ENCODE measurements at places on chromosomes 3 and 15.

- no peak for DNase-seq
Observed at GRCh38 chr3:189158034-189158433, 13.7 kb upstream of the TPRG1 start.

DNA sequence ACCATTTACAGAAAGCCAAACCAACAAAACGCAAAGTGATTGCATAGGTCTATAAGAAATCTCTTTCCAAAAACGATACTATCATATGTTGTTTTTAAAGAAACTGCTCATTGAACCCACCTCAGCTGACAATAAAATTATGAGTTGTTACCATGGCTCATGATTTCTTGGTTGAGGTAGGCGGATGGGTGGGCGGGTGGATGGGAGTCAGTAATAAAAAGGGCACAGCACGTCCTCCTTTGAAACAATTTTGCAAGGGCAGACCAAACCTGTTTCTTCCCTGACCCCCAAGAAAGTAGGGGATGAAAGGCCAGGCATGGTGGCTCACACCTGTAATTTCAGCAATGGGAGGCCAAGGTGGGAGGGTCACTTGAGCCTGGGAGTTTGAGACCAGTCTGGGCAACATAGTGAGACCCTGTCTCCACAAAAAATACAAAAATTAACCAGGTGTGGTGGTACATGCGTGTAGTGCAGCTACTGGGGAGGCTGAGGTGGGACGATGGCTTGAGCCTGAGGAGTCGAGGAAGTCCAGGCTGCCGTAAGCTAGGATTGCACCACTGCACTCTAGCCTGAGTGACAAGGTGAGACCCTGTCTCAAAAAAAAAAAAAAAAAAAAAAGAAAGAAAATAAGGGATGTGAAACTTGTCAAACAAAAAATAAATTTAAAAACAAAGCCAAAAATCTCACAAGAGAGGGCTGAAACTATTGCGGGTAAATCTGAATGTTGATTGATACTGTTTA, 2.1 kb downstream of the ABHD10 start:
- DNase-seq = no peak

DNA sequence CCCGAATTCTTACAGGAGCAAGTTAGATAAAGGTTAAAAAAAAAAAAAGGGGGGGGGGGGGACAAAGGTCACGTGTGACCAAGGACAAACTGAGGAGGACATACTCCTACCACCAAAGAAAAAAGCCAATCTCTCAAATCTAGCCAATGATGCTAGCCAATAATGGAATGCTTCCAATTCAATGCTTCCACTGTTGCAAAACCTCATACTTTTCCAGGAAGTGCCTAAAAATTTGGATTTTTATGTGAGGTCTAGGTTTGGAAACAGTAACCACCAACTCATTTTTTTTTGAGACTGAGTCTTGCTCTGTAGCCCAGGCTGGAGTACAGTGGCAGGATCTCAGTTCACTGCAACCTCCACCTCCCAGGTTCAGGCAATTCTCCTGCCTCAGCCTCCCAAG, 11.4 kb downstream of the MSL2 start:
- DNase-seq = no peak

DNA sequence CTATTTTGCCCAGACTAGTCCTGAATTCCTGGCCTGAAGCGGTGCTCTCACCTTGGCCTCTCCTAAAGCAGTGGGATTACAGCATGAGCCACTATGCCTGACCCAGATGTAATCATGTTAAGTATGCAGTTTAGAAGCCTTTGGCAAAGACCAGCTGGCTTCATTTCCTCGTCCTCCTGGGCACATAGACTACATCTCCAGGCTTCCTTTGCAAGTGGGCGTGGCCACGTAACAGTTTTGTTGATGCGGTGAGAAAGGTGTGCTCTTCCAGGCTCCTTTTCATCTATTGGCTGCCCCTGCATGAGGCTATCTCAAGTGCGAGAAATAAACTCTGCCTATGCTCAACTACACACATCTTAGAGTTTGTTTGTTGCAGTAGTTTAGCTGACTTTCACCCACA, 13.0 kb downstream of the SV2B start:
- DNase-seq = no peak

DNA sequence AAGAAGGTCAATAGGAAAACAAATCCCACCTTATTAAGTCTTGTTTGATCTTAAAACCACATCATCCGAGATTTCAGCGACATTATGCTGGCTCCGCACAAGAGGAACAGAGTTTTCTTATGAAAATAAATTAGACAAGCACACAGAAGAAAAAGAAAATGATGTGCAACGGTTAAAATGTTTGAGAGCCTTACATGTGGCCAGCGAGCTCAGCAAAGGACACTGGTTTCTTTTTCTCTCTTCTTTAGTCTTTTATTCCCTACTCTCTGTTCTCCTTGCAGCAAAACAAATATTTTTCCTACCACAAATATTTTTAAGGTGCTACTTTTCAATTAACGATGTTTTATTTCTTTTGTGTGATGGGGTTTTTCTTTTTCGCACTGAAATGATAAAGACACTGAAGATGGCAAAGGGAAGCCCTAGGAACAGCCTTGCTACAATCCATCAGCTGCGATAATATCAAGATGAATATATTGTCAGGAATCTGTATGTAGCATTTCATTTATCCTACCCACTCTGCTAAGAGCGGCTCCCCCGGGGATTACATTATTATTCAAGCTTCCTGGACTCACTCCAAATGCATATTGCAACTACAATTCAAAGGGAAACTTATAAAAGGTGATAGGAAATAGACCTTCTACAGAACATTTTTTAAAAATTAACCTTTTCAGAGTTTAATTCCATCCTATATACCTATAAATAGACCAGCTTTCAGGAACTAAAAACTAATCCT, 72.9 kb downstream of the ANXA2 start:
- no peak for DNase-seq

- DNase-seq = no peak
Observed at GRCh38 chr3:102225407-102226132, 209.2 kb upstream of the ZPLD1 start.

DNA sequence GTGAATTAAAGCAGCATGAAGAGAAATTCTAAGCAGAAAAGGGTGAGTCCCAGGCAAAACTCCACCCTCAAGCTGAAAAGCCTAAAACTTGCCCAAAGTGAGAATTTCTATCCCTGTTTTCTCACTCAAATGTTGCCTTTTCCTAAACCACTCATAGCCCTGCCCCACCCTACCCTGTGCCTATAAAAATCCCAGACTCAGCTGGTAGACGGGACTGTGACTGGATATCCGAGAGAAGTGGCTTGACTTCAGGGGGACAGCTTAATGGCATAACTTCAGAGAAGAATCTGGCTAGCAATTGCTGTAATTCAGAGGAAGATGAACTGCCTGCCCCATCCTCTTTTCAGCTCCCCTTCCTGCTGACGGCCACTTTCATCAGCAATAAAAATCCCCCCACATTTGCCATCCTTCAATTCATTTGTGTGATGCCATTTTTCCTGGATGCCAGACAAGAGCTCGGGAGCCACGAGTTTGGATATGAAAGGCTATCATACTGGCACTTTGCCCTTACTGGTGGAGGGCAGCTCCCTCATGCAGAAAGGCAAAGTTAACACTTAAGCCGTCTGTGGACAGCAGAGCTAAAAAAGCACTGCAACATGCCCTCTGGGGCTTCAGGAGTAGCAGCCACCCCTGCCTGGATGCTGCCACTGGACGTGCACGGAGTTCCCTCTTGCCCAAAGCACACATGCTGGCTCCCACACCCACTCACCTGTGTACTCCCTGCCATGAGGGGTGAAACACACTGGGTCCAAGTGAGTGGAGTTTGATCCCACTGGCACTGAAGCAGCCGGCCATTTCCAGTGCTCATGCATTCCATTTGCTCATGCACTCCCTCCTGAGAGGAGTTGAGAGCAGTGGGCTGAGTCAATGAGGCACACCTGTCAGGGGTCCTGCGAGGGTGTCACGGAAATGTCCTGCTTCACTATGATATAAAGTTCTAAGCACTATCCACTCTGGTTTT, 670.6 kb downstream of the PLOD2 start:
- no peak for DNase-seq

- no peak for DNase-seq
Observed at GRCh38 chr3:188646592-188646991, 492.6 kb downstream of the LPP start.

- no peak for DNase-seq
Observed at GRCh38 chr3:105976196-105976595, 107.4 kb upstream of the CBLB start.

- no peak for DNase-seq
Observed at GRCh38 chr15:41987246-41987924, 15.0 kb upstream of the EHD4 start.

GRCh38 chr15:90620379-90621067, 90.8 kb downstream of the CRTC3 start:
- no peak for DNase-seq

- no peak for DNase-seq
Observed at GRCh38 chr3:39911465-39912309, 102.3 kb downstream of the MYRIP start.

- no peak for DNase-seq
Observed at GRCh38 chr15:99720533-99720932, 12.7 kb downstream of the LYSMD4 start.

GRCh38 chr3:179819379-179819778, 166.5 kb downstream of the USP13 start:
- DNase-seq = no peak

DNA sequence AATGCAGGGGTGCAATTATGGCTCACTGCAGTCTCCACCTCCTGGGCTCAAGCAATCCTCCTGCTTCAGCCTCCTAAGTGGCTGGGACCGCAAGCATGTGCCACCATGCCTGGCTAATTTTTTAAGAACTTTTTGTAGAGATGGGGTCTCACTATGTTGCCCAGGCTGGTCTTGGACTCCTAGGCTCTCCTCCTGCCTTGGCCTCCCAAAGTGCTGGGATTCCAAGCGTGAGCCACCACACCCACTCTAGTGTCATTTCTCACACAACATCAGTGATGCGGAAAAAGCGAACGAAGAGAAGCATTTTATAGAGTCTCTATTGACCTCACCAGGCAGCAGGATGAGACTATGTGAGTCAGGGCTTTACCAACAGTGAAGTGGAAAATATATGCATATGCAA, 137.7 kb downstream of the PLD1 start:
- no peak for DNase-seq

GRCh38 chr15:74383286-74383685, 15.8 kb upstream of the CYP11A1 start:
- DNase-seq = no peak

- no peak for DNase-seq
Observed at GRCh38 chr15:91864664-91865063, 11.2 kb downstream of the SLCO3A1 start.

- DNase-seq = no peak
Observed at GRCh38 chr3:130692455-130692854, 54.2 kb downstream of the PIK3R4 start.

- DNase-seq = no peak
Observed at GRCh38 chr3:187849016-187849654, 103.9 kb upstream of the BCL6 start.

- no peak for DNase-seq
Observed at GRCh38 chr15:48962662-48963523, 826 bp downstream of the SHC4 start.

GRCh38 chr3:111541391-111541790, 606 bp upstream of the CD96 start:
- no peak for DNase-seq

DNA sequence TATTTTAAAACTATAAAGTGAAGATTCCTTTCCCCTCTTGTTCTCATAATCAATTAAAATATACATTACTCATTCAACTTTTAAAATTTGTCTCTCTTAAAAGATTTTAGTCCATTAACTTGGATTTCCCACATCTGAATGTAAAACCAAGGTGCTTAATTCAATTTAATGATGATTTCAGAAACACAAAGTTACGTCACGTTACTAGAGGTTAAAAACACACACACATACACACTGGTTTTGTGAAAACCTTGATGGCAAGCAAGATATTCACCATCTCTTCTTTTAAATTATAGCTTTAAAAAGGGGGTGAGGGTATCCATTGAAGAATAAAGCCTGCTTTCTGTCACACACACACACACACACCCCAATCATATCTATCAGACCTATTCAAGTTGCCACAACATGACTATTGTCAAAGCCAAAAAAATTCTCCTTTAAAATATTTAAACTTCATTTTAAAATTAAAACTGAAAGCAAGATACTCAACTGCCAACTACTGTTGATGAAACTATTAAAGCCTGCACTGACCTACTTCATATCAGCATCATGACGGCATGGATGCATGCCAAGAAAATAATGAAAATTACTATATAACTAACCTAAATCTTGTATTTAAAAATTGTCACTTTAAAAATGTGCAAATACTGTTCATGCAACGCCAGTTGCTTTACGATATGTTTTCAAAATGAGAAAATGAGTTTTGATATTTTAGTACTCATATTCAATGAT, 2.1 kb downstream of the RFX7 start:
- DNase-seq = no peak

DNA sequence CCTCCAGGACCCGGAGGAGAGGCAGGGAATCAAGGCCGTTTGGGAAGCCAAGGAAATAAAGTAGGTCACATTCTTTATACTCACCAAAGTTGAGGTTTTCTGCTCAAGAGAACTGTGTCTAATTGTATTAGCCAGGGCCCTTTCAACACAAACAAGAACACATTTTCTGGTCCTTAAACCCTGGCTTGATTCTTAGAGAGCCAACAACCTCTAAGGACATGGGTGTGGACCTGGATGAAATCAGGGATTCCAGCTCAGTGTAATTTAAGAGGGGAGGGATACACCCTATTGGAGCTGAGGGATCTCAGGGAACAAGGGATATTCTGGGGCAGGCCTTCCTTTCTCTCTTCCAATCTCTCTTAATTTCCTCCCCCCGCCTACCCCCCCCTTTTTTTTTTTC, 104.8 kb downstream of the COL6A6 start:
- DNase-seq = no peak
